CD4-positive, alpha-beta T cell treated with Interleukin-6 for 4 hours (primary cell): ENCODE measurements at places on chromosomes 6 and 20.
A peak's percentile ranks its signal among the peaks of the same experiment; 100 is the strongest.

- no peak for DNase-seq
These were observed 1.3 kb downstream of the KCNQ2 start for GRCh38 chr20:63471002-63471716.

DNA sequence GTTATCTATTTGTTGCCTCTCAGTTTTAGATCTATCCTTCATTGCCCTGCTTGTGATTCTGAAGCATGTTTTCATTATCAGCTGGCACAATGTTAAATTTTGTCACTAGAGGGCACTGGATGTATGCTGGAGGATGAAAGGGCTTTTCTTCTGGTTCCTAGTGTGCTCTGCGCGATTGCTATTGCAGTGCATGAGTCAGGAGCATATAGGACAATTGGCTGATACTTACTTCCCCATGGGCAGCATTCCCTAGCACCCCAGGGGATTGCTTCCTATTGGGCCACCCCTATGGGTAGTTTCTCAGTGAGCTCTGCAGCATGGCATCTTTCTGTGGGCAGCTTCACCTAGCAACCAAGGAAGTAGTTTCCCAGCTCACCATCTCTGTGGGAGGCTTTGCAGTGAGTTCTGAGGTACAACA, 280.3 kb upstream of the SYNCRIP start:
- DNase-seq, result no peak

GRCh38 chr6:109766167-109766566, 75.1 kb downstream of the FIG4 start:
- no peak for DNase-seq

- no peak for DNase-seq
These were observed 13.5 kb downstream of the MAK start for GRCh38 chr6:10824819-10825218.

DNA sequence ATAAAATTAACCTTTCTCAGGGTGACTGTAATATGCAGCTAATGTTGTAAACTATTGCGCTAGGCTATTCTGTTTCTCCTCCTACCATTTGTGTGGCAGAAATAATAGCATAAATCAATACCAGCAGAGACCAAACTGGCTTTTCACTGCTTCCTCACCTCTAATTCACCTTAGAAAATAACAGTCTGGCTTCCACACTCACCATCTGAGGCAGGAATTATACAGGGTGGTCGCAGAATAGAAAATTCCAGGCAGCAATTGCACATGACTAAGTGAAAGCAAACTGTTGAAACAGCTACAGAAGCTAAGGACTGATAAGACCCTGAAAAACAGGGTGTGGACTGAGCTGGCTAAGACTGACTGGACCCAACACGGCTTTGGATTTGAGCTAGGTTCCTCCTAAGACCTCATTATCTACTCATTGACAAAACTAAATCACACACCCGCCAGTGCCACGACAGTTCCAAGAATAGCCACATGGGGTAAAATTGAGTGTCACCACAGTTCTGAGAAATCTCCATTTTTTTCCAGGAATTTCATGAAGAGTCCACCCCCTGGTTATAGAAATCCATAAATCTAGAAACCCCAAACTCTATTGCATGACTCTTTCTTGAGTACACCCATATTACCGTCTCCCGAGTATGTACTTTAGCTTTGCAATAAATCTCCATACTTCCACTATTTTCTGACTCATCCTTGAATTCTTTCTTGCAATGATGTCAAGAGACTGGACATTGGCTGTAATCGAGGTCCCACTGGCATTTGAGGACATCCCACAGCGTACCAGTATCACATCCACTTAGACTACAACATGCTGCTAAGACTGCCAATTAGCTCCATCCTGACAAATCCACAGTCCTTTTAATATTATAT, 60.9 kb upstream of the KCNQ5 start:
- DNase-seq, result no peak

GRCh38 chr20:45346851-45347250, 1.4 kb downstream of the SDC4 start:
- DNase-seq, result no peak

DNA sequence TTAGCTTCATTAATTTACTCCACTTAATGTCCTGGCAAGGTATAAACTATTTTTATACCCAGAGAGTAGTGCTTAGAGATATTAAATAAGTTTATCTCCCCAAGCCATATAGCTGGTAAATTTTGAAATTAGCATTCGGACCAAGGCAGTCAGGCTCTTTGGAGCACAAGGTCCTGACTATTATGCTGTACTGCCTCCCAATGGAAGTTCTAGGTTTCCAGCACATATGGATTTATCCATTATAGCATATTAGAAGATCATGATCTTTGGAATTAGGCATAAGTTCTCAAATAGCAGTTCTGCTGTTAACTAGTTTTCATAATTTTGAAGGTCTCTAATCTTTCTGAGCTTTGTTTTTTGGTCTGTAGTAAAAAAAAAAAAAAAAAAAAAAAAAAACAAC, 835.3 kb upstream of the EPHA7 start:
- no peak for DNase-seq

- no peak for DNase-seq
These were observed 24.2 kb downstream of the TFAP2A start for GRCh38 chr6:10390495-10391298.

GRCh38 chr20:37308086-37309050, 18.9 kb downstream of the MANBAL start:
- DNase-seq, result no peak

GRCh38 chr6:112221981-112222852, 32.1 kb downstream of the LAMA4 start:
- no peak for DNase-seq

- DNase-seq, result no peak
These were observed 68.2 kb upstream of the AGPAT4 start for GRCh38 chr6:161342039-161342438.

DNA sequence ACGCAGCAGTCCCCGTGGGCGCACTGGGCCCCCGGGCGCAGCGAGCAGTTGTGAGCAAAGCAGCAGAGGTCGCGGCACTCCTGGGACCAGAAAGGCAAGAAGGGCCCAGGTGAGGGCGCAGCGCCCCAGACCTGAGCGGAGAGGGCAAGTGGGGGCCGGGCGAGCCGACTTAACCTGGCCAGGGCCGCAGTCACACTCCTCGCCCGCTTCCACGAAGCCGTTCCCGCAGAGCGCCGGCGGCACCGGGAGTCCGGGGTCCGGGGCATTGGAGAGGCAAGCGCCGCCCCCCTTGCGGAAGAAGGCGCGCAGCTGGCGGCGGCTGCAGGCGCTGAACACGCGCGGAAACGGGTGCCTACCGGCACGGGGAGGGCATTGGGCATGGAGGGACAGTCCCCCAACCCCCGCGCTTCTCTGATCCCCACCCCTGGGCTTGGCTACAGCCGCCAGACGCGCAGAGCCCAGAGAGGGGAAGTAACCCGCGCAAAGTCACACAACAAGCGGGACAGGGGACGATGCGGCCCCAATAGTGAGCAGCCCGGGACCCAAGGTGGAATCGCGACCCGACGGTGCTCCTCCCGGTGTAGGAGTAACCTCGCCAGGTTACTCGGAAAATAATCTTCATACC, 9.2 kb downstream of the ADAM33 start:
- DNase-seq, result no peak

DNA sequence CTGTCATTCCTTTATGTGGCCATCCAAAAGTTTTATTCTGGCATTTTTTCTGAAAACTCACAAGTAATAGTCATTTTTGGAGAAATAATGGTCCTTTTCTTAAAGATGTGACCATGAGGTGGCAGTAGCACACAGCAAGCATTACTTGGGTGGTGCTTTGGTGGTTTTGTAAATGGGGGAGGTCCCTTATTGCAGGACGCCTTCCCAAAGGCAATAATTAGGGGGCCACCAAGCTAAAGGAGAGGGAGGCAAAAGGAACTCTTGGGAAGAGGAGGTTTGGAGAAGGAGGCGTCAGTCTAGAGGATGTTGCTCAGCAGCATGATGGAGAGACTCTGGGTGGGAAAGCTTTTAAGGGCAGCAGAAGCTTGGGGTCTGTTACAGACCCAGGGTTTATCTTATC, 422.6 kb upstream of the MMS22L start:
- DNase-seq, result no peak

GRCh38 chr6:166497087-166497899, 89.2 kb downstream of the RAMACL start:
- DNase-seq, result no peak

DNA sequence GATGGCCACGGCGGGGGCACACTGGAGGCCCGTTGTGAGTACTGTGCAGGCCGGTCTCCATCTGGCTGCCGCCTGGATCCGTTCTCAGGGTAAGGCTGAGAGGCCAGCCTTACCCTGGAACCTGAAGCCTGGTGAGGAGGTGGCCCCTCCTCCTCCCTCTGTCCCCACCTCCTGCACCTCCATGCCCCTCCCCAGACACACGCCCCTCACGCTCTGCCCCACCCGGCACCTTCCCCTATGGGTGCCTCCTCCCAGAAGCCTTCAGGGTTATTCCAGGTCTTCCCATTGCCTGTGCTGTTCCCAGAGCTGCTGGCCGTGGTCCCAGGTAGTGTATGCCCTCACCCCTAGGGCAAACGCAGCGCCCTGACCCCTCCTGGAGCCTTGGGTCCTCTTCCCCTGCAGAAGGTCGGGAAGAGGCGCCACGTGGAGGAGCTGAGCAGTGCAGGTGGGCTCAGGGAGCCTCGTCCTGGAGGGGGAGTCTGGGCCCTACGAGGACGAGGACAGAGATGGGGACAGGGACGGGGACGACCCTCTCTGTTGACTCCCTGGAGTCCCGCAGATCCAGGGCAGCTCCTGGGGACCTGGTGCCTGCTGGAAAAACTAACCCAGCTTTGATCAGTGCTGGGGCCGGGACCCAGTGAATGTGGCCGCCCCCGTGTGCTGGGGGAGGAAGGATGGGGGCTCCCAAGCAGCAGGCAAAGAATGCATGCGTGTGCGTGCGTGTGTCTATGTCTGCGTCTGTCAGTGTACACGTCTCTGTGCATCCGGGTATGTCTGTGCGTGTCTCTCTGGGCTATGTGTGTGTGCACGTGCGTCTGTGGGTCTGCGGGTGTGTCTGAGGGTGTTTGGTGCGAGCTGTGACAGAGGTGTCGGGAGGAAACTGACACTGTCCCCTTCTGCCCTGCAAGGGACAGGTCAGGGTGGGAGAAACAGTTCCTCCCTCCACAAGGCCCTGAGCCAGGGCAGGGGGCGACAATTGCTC, 8.2 kb upstream of the HRH3 start:
- no peak for DNase-seq

DNA sequence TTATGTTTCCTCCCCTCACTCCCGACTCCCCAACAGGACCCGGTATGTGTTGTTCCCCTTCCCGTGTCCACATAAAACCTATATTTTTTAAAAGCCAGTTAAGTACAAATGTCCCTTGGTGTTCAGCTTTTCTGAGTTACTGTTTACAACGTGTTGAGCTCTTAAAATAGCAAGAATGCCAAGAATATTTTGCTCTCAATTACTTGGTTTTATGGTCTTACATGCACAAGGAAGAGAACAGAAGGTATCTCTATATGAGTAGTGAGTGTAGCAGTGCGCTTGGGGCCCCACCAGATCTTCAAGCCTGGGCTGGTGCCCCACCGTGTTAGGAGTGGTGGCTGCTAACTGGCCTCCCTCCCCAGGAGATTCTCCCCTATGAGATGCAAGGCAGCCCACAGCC, 75.3 kb downstream of the RIN2 start:
- no peak for DNase-seq

GRCh38 chr6:125246566-125246965, 55.2 kb downstream of the HDDC2 start:
- no peak for DNase-seq

GRCh38 chr6:151690303-151690702, 117.2 kb upstream of the ESR1 start:
- DNase-seq, result peak; percentile 5
